ENCODE measurements at places on chromosomes 2 and 18.
A peak's percentile ranks its signal among the peaks of the same experiment; 100 is the strongest.

- no peak for DNase-seq
Measured at GRCh38 chr2:146392186-146392585, 1452.6 kb upstream of the ACVR2A start.

- no peak for DNase-seq
Measured at GRCh38 chr2:130827502-130828251, 9.0 kb upstream of the ARHGEF4 start.

DNA sequence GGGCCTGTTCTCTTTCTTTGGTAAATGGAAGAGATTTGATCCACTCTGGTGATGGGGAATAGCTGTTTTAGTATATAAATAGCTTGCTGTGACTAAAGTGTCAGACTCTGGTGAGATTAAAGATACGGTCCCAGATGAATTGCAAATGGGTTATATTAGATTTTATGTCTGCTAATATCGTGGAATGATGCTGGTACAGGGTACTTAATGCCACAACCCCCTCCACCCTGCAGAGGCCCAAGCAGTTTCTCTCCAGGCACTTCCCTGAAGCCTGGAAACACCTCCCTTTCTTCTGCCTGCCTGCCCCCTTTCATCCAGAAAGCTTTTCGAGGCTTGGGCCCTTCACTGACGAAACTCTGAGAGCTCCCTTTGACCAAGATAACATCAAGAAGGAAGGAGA lies 21.4 kb upstream of the RFX8 start:
- no peak for DNase-seq

- no peak for DNase-seq
Measured at GRCh38 chr18:58060254-58060653, 16.2 kb downstream of the NEDD4L start.

- no peak for DNase-seq
Measured at GRCh38 chr2:37568565-37568964, 102.9 kb downstream of the CDC42EP3 start.

DNA sequence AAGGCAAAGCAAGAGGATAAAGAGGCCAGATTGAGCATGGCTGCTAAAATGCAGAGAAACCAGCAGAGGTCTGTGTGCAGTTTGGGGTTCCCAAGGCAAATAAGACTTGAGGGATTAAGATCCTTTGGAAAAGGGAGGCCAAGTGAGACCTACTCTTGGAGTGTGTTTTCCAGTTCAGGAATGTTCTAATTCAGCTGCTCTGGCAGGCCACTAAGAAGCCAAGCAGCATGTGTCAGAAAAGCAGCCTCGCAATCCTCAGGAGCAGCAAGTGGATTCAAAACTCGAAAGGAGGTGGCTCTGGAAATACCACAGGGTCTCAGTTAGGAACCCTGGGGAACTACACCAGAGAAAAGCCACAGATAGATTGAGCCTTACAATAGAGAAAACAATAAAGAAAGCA lies 569.2 kb downstream of the METTL4 start:
- no peak for DNase-seq

GRCh38 chr18:4636967-4637366 lies 181.9 kb upstream of the DLGAP1 start:
- DNase-seq = no peak

DNA sequence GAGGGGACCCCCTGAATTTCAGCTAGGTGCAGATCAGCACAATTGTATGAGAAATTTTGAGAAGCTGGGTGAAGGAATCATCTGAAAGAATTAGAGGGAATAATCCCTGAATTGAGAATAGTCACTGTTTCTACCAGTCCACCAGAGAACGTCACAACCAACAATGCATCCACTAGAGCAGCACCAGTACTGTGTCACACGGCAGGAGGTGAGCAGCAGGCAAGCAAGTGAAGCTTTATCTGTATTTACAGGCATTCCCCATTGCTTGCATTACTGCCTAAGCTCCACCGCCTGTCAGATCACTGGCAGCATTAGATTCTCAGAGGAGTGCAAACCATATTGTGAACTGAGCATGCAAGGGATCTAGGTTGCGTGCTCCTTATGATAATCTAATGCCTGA lies 40.7 kb downstream of the GDF7 start:
- no peak for DNase-seq

DNA sequence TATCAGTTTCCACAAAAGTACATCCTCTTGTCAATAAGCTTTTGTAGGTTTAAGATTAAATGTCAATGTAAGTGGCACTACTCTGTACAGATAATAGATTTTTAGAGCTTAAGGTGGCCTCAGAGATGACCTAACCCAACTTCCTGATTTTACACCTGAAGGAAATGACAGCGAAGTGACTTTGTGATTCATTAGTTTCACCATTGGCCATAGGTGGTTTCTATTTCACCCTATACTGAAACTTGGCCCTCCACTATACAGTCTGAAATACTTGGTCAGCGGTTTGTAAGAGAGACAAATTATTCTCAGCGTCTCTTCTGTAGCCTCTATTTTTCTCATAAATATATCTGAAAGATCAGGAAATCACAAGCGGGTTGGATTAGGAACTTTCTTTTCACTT lies 330.4 kb upstream of the FAM98A start:
- no peak for DNase-seq

DNA sequence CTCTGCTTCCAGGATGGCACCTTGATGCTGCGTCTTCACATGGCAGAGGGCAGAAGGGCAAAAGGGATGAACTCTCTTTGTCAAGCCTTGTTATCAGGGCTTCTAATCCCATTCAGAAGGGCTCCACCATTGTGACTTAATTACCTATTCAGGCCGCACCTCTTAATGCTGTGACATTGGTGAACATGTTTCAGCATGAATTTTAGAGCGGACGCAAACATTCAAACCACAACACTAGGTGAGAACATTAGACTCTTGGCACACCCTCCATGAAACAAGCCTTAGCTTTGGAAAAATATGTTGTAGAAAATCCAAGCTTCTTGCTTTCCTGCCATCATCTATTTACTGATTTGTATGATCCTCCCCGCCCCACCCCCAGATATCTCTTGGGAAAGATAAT lies 17.9 kb downstream of the DAW1 start:
- DNase-seq = no peak

DNA sequence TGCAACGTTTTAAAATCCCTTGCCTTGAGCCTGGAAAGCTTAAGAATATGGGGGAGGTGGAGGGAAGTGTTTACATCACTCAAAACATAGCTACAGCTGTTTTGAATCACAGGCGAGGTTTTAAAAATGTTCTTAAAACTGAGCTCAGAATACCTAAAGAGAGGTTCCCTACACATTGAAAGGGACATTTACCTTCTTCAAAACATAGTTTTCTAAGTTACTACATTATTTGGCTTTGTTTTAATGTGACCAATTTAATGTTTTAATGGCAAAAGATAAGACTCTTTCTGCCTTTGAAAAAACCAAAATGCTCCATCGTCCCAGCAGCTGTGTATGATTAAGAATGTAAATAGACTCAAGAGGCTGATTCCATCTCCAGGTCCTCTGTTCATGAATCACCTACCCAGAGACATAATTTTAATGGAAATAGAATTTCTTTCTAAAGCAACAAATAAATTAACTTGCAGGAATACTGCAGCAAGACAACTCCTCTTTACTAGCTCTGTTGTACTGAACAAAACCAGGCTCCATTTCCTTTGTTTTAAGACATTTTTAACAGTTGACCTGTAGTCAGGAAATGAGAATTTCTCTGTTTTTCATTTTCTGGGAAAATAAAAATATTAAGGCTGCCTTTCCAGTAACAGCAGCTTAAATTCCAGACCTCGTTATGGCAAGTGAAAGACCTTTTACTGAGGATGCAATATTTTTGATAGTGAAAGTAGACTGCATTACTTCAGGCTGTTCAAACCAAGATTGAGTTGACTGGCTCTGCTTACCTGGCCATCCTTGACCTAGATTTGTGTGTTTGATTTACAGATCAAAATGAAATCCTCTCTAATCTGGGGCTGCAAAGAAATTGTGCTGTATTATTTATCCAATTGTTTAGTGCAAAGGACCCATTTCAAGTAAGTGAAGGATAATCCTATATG lies 33.7 kb upstream of the WDR75 start:
- no peak for DNase-seq

- DNase-seq = no peak
Measured at GRCh38 chr2:41127351-41127750, 675.5 kb upstream of the SLC8A1 start.

DNA sequence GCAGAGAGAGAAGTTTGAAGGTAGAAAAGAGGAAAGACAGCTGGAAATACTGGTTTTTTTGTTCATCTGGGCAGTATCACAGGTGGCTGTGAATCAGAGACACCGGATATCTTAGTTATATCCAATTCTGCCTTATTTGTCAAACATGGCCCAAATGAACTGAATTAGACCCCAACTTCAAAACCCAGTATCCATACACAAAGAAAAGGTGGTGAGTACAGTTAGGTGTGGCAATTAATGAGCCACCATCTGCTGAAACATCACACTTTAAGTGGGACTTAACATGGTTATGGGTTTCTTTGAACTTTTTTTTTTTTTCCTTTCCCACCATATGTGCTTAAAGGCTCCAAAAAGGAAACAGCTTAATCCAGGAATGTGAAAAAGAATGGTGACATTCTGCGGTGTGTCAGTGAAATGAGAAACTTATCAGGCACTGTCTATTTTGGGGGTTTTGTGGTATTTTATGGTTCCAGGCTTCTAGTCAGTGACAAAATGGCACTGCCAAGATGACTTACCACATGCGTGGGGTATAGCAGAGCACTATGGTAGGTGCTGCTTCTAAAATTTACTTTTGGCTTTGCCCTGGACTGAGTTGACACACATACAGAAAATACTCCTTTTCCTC lies 5.0 kb upstream of the TMEM178A start:
- DNase-seq = no peak

- DNase-seq = no peak
Measured at GRCh38 chr18:34886177-34886576, 155.0 kb upstream of the MAPRE2 start.

GRCh38 chr2:185628985-185629384 lies 109.6 kb upstream of the FSIP2 start:
- DNase-seq = no peak

DNA sequence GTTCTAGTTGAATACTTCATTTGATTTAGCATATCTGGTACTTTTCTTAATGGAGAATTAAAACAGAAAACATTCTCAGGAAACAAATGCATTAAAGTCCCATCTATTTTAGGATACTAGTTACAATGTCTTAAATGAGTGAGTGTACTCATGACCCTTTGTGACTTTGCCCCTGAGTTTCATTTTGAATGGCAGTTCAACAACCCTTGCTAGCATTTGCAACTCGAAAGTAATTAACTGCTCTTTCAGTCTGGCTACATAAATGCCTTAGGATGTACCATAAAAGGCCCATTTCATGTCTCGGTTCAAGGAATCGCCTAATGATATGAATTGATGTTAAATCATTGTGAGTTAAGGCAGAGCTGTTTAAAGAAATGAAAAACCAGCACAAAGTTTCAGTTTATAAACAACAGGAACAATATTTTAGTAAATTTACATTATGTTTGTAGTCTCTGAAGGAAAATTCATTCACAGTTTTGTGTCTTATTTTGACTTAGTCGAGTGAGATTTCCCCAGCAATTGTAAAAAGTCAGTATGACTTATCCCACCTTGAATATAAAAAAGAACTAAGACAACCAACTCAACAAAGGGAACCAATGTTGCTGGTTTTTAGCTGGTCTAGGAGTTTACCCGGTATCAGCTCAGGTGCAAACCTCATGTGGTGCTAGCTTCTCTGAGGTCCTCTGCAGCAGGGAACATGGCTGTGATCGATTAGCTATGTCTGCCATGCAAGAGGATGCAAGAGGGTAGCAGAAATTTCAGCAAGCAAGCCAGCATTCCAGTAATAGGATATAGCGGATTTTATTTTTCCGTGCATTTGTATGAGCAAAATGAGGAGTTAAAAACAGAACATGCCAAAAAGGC lies 386.2 kb downstream of the PTPRM start:
- DNase-seq = no peak

DNA sequence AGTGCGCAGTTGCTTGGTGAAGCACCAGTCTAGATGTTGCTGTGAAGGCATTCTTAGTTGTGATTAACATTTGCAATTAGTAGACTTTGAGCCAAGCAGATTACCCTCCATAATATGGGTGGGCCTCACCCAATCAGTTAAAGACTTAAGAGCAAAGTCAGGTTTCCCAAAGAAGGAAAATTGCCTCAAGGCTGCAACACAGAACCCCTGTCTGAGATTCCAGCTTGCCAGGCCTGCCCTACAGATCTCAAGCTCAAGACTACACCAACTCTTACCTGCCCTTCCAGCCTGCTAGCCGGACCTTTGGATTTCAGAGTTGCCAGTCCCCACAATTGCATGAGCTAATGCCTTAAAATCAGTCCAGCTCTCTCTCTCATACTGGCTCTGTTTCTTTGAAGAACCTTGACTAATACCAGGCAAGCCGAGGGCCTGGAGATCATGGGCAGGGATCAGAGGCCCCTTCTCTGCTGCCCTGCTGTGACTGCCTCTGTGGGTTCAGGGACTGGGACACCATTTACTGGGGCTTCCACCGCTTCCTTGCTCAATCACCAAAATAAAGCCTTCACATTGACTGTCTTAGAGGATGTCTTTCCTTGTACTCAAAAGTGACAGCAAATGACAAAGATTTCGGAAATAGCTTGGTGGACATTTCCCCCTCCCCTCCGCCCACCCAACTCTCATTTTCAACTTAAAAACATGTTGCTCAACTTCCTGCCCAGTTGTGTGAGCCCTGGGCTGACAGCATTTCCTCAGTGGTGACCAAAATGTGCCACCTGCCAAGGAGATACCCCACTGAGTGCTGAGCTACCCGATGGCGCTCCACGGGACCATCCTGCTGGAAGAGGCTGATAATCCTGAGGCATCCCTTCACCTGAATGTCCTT lies 86.7 kb downstream of the GALNT14 start:
- no peak for DNase-seq

GRCh38 chr18:3892152-3892551 lies 442.2 kb downstream of the TGIF1 start:
- DNase-seq = no peak

- DNase-seq = no peak
Measured at GRCh38 chr2:132904142-132904842, 234.3 kb upstream of the LYPD1 start.

- DNase-seq = peak; percentile 4
Measured at GRCh38 chr2:19332503-19332902, 25.9 kb downstream of the OSR1 start.

DNA sequence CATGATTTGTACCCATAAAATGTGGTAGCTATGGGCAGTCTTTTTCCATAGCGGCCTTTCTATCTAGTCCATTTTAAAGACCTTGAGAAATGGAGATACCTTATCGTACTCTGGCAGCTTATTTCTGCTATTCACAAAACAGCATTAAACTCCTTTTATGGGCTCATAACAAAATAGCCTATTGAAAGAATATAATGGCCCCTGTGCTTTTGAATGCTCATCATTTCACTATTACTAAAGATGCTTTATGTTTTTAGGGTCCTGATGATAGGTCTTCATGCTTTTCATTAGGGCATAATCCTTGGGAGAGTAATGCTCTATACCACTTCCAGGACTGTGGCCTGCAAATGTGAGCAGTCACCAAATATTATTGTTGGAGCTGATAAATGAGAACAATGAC lies 7.3 kb upstream of the TMEM178A start:
- no peak for DNase-seq

GRCh38 chr18:51953521-51953920 lies 386.5 kb upstream of the DCC start:
- no peak for DNase-seq

DNA sequence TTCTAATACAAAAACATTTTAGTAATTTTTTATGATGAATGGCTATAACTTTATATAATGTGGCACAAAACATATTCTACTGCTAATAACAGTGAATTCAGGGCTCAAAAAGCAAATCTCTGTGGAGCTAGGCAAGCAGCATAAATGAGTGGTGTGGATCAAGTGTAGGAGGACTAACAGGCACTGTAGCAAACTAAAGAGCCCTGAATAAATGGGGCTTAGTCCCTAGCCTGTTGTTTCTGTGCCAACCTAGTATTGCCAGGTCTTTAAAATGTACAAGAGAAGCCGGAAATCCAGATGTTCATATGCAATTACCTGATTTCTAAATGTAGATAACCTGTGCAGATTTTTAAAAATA lies 18.5 kb downstream of the REL start:
- DNase-seq = no peak

Data from LNCaP clone FGC (cell line).